Naive thymus-derived CD4-positive, alpha-beta T cell (primary cell): ENCODE measurements at places on chromosomes 12 and 14. TPM values are rescaled to one million over a fixed set of nuclear protein-coding genes. Genes with fewer than 3 reads are reported as not detected.

The SERPINA5 gene
- not detected for polyA plus RNA-seq

The MIPOL1 gene
- polyA plus RNA-seq, result not detected

DNA sequence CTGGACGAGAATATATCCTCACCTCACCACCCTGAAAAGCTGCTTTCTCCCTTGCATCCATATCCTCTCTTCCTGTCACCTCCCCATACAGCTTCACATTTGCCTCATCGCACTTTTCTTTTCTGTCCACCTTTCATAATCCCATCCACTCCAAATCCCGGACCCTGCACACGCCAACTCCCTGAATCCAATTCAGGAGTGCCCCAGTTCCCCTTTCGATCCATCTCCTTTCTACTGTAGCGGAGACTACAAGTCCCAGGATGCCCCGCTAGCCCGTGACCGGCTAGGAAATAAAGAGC is 2.5 kb downstream of the TMEM253 start:
- H3K27me3 ChIP-seq, result peaks cover 4% of the 10 kb centered on the region
- peak overlapping the region; percentile 96 for H3K27ac ChIP-seq
- no peaks in the 10 kb centered on the region for H3K36me3 ChIP-seq
- peak overlapping the region; percentile 94 for H3K4me3 ChIP-seq

DNA sequence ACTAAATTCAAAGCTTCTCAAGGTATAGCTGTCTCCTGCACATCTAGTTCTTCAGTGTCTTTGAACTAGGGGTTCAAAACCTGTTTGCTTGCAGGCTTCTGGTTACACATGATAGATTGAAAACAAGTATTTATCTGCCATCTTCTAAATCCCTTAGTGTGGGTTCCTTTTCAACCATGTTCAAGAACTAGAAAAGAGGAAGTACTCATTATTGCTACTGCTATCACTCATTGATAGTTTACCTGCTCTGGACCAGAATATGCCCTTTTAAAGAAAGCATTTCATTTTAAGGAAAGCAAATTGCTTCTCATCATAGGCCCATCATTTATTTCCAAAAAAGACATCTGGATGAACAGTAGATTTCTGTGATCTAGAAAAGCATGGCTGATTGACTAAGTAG is 37.1 kb upstream of the VSX2 start:
- DNase-seq, result no peak
- H3K4me1 ChIP-seq, result no peaks in the 10 kb centered on the region
- H3K27me3 ChIP-seq, result no peaks in the 10 kb centered on the region
- H3K27ac ChIP-seq, result no peak overlapping the region
- H3K4me3 ChIP-seq, result no peak overlapping the region

DNA sequence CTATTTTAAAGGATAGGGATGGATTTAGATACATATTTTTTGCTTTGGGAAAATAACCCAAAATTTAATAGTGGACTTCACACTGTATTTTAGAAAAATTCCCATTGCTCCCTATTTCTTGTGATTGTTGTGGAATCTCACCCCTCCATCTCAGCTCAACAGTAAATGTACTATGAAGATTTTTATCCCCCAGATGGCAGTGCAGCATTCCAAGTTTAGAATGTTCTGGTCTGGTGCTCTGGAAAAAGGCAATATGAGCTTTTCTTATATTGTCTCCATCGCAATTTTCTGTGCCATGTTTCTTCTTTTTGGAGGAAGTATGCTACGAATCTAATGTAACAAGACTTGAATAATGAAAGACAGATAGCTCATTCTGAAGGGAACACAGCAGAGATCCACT is 471.7 kb upstream of the SYT1 start:
- no peaks in the 10 kb centered on the region for H3K27me3 ChIP-seq
- no peak overlapping the region for H3K27ac ChIP-seq
- H3K4me1 ChIP-seq, result no peaks in the 10 kb centered on the region
- no peak overlapping the region for H3K4me3 ChIP-seq
- H3K36me3 ChIP-seq, result no peaks in the 10 kb centered on the region
- no peak for DNase-seq

DNA sequence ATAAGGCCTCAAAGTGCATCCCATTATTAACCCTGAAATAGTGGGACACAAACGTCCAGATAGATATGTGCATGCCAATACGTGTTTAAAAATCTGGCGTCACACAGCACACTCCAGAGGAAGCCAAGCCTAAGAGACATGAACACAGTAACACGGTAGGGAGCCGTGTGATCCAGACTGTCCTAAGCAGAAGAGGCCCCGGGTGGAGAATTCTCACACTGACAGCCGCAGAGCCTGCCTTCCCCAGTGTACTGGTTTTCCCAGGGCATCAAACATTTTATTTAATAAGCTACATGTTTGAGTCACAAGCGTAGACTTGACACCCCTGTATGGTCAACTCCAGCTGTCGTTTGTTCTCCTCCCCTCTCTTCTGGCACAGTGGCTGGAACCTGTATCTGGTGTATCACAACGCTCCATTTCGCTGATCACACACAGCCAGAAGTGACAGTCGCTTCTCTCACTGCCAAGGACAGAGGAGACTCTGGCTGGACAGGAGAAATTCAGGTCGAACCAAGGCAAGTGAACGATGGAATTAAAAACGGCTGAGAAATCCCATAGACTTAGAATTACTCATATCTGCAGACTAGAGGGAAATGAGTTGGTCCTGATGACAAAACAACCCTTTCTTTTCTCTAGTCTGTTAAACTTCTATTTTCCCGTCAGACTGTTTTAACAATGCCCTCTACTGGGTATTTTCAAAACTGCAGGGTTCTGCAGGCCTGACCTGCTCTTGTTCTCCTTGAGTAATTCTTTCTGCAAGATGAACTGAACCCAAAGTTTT is 359.9 kb downstream of the RGS6 start:
- H3K4me3 ChIP-seq, result no peak overlapping the region
- no peaks in the 10 kb centered on the region for H3K4me1 ChIP-seq
- no peaks in the 10 kb centered on the region for H3K27me3 ChIP-seq
- DNase-seq, result no peak
- no peak overlapping the region for H3K27ac ChIP-seq

- H3K36me3 ChIP-seq, result no peaks in the 10 kb centered on the region
- DNase-seq, result no peak
- H3K4me1 ChIP-seq, result no peaks in the 10 kb centered on the region
- no peak overlapping the region for H3K27ac ChIP-seq
These were observed 188.4 kb upstream of the OTX2 start for GRCh38 chr14:56998728-56999127.

DNA sequence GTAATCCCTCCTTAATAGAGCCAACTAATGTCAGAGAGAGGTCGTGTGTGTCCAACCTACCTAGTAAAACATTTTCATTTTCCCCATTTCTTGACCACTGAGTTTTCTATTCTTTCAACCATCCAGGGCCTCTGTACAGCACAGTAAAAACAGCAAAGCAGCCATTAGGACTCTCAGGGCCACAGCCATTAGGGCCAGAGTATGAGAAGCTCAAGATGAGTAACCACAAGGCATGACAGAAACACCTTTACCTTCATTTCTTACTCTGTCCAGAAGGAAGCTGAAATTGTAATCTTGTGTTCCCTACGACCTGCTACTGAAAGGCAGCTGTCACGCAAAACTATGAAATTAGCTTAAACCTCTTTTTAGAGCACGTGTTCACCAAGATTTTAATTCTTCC is 2.3 kb downstream of the SPPL3 start:
- H3K4me1 ChIP-seq, result peaks cover 10% of the 10 kb centered on the region
- H3K27me3 ChIP-seq, result no peaks in the 10 kb centered on the region
- H3K27ac ChIP-seq, result no peak overlapping the region
- no peak for DNase-seq
- H3K4me3 ChIP-seq, result no peak overlapping the region
- no peaks in the 10 kb centered on the region for H3K36me3 ChIP-seq

GRCh38 chr12:11545484-11546330 is 103.8 kb upstream of the ETV6 start:
- peak overlapping the region; percentile 81 for H3K27ac ChIP-seq
- no peaks in the 10 kb centered on the region for H3K27me3 ChIP-seq
- no peaks in the 10 kb centered on the region for H3K36me3 ChIP-seq
- H3K4me3 ChIP-seq, result peak overlapping the region; percentile 50
- DNase-seq, result peak; percentile 85

- DNase-seq, result peak; percentile 28
- peaks cover 20% of the 10 kb centered on the region for H3K4me1 ChIP-seq
- H3K36me3 ChIP-seq, result no peaks in the 10 kb centered on the region
- H3K4me3 ChIP-seq, result peak overlapping the region; percentile 86
- peak overlapping the region; percentile 84 for H3K27ac ChIP-seq
These were observed 668 bp downstream of the TRIP11 start for GRCh38 chr14:92039063-92039718.

DNA sequence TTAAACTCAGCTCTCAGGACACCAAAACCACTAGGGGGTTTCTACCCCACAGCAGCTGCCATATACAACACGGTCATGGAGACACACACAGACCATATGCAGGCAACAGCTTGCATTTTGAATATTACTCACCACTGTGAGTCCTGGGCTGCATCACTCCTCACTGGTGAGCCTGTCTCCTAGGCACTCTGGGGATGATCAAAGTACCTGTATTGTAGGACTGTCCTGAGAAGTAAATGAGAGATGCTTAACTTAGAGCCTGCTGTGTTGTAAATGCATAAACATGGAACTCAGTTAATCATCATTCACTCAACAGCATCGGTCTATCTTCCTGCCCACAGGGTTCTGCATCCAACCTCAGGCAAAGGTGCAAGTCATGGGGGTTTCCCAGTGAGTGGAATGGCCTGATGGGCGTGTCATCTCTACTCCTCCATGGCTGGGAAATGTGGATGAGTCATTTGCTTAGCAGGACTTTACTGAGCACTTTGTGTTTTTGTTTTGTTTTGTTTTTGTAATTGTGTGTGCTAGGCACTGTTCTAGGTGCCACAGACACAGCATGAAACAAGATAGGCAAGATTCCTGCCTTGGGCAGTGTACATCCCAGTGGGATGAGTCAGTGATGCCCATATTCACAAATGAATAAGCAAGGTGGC is 1141.2 kb upstream of the TMEM132C start:
- H3K4me1 ChIP-seq, result no peaks in the 10 kb centered on the region
- no peaks in the 10 kb centered on the region for H3K27me3 ChIP-seq
- no peak for DNase-seq
- H3K4me3 ChIP-seq, result no peak overlapping the region
- H3K36me3 ChIP-seq, result no peaks in the 10 kb centered on the region
